ENCODE measurements at places on chromosomes 3 and 15. TPM values are rescaled to one million over a fixed set of nuclear protein-coding genes. Genes with fewer than 3 reads are reported as not detected.

TMEM43 gene
- total RNA-seq, result 84.1 TPM

FBXO45 gene
- 19.5 TPM for total RNA-seq

ISL2 gene
- 1.5 TPM for total RNA-seq

GRCh38 chr3:113498221-113499005 is 16.5 kb downstream of the SPICE1 start:
- DNase-seq, result no peak

- no peak for DNase-seq
Measured at GRCh38 chr15:67745073-67746006, 80.0 kb upstream of the SKOR1 start.

- no peak for DNase-seq
Measured at GRCh38 chr3:164657631-164658030, 420.7 kb downstream of the SI start.
